Spleen (tissue), 13 donors: ENCODE measurements at places on chromosomes 16 and 17. TPM values are rescaled to one million over a fixed set of nuclear protein-coding genes. Genes with fewer than 3 reads are reported as not detected.
A peak's percentile ranks its signal among the peaks of the same experiment; 100 is the strongest.

DNA sequence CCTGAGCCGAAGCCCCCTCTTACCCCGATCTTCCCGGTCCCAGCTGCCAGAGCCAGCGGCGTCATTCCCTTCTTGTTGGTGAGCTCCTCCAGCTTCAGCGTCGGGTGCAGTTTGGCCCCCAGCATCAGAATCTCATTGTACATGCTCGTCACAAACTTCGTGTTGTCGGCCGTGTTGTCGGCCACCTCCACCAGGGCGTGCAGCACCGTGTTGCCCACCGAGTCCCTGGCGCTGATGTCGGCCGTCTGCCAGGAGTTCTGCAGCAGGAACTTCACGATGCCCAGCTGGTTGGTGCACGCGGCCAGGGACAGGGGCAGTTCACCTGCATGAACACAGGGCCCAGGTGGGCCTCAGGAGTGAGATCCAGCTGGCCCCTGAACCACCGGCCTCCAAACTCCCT is 19.4 kb downstream of the TRPV1 start:
- H3K27me3 ChIP-seq = no peaks in the 10 kb centered on the region
- peaks cover 7% of the 10 kb centered on the region for H3K36me3 ChIP-seq
- no peak for DNase-seq
- H3K4me1 ChIP-seq = no peaks in the 10 kb centered on the region
- no peak overlapping the region for H3K4me3 ChIP-seq

- no peak overlapping the region for H3K27ac ChIP-seq
- no peaks in the 10 kb centered on the region for H3K36me3 ChIP-seq
- no peaks in the 10 kb centered on the region for H3K27me3 ChIP-seq
These were observed 324.1 kb upstream of the GOT2 start for GRCh38 chr16:59058250-59058649.

The RTN4RL1 gene
- 0.89 TPM for total RNA-seq

The TBKBP1 gene
- 23.6 TPM for total RNA-seq

- H3K4me1 ChIP-seq = peaks cover 45% of the 10 kb centered on the region
- no peaks in the 10 kb centered on the region for H3K27me3 ChIP-seq
- no peak overlapping the region for H3K4me3 ChIP-seq
- no peak overlapping the region for H3K27ac ChIP-seq
- DNase-seq = no peak
- no peaks in the 10 kb centered on the region for H3K36me3 ChIP-seq
These were observed 14.6 kb upstream of the CLEC10A start for GRCh38 chr17:7094652-7095019.

The CCDC78 gene
- total RNA-seq = 11.9 TPM

GRCh38 chr16:19196871-19197270 is 28.8 kb downstream of the SYT17 start:
- no peaks in the 10 kb centered on the region for H3K36me3 ChIP-seq
- no peak overlapping the region for H3K4me3 ChIP-seq
- H3K27ac ChIP-seq = no peak overlapping the region
- no peaks in the 10 kb centered on the region for H3K27me3 ChIP-seq
- no peak for DNase-seq

DNA sequence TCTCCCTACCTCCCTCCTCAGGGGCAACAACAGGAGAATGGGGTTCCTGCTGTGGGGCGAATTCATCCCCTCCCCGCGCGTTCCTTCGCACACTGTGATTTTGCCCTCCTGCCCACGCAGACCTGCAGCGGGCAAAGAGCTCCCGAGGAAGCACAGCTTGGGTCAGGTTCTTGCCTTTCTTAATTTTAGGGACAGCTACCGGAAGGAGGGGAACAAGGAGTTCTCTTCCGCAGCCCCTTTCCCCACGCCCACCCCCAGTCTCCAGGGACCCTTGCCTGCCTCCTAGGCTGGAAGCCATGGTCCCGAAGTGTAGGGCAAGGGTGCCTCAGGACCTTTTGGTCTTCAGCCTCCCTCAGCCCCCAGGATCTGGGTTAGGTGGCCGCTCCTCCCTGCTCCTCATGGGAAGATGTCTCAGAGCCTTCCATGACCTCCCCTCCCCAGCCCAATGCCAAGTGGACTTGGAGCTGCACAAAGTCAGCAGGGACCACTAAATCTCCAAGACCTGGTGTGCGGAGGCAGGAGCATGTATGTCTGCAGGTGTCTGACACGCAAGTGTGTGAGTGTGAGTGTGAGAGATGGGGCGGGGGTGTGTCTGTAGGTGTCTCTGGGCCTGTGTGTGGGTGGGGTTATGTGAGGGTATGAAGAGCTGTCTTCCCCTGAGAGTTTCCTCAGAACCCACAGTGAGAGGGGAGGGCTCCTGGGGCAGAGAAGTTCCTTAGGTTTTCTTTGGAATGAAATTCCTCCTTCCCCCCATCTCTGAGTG is 5.9 kb upstream of the LASP1NB start:
- no peak overlapping the region for H3K4me3 ChIP-seq
- peaks cover 61% of the 10 kb centered on the region for H3K36me3 ChIP-seq
- H3K27me3 ChIP-seq = no peaks in the 10 kb centered on the region
- peak; percentile 40 for DNase-seq

The ABCC6 gene
- 0.43 TPM for total RNA-seq
